Caki2 (cell line): ENCODE measurements at places on chromosomes 1 and 21. TPM values are rescaled to one million over a fixed set of nuclear protein-coding genes. Genes with fewer than 3 reads are reported as not detected.

DNA sequence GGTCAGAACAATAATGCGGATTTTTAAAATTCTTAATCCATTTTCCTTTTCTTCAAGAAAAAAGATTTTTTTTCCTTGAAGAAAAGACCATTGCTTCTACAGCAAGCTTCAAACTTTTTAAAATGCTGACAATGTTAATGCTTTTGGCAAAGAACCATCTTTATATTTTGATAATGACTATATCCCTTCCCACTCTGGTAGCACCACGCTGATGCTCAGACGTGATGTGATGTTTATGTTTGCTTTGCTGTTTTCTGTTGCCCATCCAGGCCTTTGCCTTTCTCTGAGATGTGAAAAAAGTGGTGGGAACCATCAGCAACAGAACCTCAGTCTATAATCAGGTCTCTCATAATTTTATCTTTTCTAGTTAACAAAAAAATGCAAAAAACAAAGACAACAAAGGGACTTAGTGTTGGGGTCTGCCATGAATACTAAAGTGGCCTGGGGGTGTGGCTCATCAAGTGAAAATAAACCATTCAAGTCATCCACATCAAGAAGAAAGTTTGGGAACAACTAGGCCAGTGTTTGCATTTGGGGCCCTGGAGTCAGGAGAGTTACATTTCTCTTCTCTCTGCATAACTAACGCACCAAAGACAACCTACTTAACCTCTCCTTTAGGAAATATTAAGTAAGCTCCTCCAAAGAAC, 244.6 kb upstream of the DMRTA2 start:
- DNase-seq, result peak; percentile 6

DNA sequence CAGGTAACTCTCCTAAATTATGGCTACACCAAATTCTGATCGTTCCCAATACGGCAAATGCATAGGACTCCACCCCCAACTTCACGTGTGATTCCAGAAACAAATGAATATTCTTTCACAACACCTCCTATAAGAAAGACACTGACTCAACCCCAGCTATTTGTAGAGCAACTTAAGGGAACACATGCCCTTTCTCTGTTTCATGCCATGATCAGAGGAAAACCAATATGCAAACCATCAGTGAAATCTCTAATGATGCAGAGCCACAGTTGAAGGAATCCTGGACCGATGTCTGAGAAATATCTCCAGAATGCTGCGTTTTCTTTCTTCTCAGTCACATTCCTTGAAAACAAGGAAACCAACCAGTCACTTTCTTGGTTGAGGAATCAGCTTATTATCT, 164.2 kb upstream of the PTBP2 start:
- peak; percentile 6 for DNase-seq

DNA sequence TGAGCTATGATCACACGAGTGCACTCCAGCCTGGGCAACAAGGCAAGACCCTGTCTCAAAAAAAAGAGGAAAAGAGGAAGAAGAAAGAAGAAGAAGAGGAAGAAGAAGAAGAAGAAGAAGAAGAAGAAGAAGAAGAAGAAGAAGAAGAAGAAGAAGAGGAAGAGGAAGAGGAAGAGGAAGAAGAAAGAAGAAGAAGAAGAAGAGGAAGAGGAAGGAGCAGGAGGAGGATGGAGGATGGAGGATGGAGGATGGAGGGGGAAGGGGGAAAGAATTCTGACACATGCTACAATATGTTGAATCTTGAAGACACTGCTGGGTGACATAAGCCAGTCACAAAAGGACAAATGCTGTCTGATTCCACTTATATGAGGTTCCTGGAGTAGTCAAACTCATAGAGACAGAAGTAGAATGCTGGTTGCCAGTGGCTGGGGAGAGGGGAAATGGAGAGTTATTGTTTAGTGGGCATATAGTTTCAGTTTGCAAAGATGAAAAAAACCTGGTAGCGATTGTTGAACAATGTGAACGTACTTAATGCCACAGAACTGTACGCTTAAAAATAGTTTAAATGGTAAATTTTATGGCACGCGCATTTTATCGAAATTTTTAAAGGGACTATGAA, 47.3 kb upstream of the COA6 start:
- DNase-seq, result no peak

DNA sequence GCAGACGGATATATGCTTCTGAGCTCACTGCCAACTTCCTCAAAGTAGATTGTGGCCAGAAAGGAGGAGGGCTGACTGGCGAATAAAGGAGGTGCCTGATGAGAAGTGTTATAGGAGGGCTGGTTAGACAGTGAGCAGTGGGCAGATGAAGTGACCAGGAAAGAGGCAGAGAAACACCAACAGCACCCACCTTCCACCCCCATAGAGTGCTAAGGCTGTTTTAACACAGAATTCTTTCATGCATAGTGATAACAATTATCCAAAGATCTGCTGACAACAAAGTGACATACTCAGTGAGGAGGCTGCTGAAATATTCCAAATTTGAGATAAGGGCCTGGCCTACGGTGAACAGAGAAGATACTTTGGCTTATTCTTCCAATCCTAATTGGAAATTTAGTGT, 21.2 kb upstream of the MTR start:
- no peak for DNase-seq

DNA sequence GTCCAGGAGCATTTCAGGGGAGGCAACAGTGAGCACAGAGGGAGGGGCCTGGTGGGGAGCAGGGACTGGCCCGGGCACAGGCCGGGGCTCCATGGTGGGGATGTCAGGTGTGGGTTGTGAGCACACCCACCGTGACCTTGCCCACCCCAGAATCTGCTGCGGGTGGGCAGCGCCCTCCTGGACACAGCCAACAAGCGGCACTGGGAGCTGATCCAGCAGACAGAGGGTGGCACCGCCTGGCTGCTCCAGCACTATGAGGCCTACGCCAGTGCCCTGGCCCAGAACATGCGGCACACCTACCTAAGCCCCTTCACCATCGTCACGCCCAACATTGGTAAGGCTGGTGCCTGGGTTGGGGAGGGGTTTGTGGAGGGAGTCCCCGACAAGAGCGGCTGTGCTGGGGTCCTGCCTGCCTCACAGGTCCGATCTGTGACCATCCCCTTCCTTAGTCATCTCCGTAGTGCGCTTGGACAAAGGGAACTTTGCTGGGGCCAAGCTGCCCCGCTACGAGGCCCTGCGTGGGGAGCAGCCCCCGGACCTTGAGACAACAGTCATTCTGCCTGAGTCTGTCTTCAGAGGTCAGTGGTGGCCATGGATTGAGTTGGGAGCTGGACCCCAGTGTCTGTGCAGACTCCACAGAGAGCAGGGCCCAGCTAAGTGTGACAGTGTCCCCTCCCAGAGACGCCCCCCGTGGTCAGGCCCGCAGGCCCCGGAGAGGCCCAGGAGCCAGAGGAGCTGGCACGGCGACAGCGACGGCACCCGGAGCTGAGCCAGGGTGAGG, 14.3 kb downstream of the PSRC1 start:
- no peak for DNase-seq

GRCh38 chr1:158969166-158969565, 37.8 kb downstream of the PYHIN1 start:
- no peak for DNase-seq

DNA sequence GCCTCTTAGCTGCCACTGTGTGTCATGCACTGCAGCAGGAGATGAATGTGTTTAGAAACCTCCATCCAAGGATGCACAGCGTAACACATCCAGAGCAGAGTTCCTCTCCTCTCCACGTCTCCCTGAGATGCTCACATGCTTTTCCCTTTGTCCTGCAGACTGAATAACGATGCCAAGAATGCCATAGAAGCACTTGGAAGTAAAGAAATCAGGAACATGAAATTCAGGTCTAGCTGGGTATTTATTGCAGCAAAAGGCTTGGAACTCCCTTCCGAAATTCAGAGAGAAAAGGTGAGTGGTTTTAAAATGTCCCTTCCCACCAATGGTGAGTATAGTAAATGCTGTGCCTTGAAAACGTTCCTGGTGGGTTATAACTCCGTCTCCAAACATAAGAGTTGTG, 13.4 kb upstream of the MX2 start:
- no peak for DNase-seq

DNA sequence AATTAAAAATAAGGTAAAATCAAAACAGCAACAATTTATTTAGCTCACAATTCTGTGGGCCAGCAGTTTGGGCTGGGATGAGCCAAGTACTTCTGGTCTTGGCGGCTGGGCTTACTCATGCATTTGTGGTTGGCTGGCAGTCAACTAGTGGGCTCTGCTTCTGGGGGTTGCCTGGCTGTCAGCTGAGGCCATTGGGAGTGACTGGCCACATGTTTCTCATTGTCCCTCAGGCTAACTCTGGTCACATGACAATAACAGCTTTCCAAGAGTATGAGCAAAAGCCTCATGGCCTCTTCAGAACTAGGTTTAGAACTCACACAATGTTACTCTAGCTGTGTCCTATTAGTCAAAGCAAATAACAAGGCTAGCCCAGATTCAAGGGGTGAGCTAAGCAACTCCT, 15.6 kb upstream of the CHIA start:
- no peak for DNase-seq

DNA sequence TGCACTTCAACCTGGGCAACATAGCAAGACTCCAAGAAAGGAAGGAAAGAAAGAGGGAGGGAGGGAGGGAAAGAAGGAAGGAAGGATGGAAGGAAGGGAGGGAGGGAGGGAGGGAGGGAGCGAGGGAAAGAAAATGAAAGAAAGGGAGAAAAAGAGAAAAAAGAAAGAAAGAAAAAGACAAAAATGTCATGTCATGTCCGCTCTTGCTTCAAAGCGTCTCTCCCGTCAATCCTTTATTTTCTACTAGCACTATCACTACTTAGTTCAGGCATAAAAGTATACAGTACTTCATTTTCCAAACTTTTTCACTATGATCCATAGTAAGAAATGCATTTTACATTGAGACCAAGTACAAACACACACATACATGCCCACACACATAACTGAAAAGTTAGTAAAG, 64.7 kb downstream of the SH3GLB1 start:
- DNase-seq, result no peak

- no peak for DNase-seq
Observed at GRCh38 chr1:24415910-24416665, 486 bp downstream of the NIPAL3 start.

DNA sequence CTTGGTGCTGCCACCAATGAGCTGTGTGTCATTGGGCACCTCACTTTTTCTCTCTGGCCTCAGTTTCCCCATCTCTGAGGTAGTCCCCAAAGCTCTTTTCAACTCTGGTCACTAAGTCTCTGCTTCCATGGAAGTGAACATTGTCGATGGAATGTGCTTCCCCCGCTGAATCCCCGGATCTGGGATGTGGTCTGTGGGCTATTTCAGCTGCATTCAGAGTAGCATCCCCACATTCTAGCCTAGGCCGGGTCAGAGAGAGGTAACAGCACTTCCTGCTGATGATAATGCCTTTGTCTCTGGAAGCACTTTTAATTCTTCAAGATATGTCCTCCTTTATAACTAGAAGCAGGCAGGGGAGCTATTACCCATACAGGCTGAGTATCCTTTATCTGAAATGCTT, 29.8 kb downstream of the RASSF5 start:
- no peak for DNase-seq

GRCh38 chr1:236342403-236343245, 51.5 kb upstream of the EDARADD start:
- no peak for DNase-seq

DNA sequence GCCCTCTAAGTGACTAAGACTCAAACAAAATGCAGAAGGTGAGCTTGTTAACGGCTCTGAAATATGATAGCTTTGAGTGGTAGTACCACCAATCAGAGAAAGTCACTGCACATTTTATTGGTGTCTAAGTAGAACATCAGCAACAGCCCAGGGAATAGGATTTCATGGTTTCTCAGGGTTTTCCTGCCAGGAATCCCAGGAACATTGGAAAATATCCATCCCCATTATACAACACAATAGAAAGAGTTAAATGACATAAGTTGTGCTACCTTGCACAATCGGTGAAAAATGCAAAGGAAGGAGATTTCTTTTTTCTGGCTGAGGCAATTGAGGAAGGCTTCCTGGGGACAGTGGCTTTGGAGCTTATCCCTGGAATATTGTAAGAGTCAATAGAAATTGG, 283.1 kb downstream of the HLX start:
- DNase-seq, result no peak

DNA sequence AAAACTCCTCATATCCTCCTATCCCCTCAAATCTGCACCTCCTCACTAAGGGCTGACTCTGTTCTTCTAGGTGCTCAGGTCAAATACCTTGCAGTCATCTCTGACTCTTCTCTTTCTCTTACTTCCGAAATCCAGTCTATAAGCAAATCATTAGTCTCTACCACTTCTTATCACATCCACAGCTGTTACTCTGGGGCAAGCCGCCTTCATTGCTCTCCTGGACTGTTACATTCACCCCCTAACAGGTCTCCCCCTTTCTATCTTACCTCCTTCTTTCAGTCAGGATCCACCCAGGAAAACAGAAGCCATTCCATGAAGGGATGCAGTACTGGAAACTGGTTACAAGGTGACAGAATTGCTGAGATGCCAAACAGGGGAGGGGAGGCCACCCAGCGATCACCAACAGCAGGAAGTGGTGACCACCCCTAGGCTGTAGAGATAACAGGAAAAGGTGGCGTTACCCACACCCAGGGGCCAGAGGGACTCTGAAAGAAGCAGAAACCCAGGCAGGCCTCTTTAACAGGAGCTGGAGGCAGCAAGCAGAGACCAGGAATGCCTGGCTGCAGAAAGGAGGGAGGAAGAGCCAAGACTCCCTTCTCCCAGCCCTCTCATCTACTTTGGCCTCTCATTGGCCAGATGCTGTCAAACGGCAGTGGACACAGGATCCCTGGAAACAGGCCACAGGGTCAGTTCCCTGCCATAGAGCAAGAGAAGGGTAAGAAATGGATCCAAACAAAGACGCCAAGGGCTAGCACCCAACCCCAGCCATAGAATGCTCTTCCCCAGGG, 55.5 kb upstream of the FOXO6 start:
- no peak for DNase-seq

GRCh38 chr1:35894183-35894582, 11.2 kb downstream of the AGO1 start:
- DNase-seq, result no peak

GRCh38 chr1:115978292-115978941, 2.1 kb downstream of the SLC22A15 start:
- DNase-seq, result peak; percentile 12

DNA sequence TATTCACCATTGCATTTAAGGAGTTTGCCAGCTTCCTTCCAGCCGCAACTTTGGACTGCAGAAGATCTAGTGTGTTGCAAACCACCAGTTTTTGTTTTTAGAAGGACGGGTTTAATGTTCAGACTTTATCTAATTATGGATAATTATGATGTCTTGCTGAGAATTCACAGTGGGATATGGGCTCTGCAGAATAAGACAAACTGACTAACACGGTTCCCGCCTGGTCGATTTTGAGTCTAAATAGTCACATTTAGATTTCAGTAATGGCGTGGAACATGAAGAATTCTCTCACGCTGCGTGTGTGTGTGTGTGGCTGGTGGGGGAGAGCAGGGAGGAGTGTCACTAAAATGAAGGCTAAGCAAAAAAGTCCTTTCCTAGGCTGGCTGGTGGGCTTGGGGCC, 48.5 kb upstream of the DMRTB1 start:
- no peak for DNase-seq

- peak; percentile 66 for DNase-seq
Observed at GRCh38 chr1:78617615-78618026, 2.6 kb upstream of the IFI44L start.

CFAP74 gene
- total RNA-seq, result not detected in 2 replicates

SF3B4 gene
- total RNA-seq, result 28.3 and 30.6 TPM in 2 replicates

LHX4 gene
- total RNA-seq, result not detected in 2 replicates
